ENCODE measurements at places on chromosomes 5 and 9.

- no peak for DNase-seq
These were observed 89.3 kb downstream of the COL5A1 start for GRCh38 chr9:134730761-134731496.

DNA sequence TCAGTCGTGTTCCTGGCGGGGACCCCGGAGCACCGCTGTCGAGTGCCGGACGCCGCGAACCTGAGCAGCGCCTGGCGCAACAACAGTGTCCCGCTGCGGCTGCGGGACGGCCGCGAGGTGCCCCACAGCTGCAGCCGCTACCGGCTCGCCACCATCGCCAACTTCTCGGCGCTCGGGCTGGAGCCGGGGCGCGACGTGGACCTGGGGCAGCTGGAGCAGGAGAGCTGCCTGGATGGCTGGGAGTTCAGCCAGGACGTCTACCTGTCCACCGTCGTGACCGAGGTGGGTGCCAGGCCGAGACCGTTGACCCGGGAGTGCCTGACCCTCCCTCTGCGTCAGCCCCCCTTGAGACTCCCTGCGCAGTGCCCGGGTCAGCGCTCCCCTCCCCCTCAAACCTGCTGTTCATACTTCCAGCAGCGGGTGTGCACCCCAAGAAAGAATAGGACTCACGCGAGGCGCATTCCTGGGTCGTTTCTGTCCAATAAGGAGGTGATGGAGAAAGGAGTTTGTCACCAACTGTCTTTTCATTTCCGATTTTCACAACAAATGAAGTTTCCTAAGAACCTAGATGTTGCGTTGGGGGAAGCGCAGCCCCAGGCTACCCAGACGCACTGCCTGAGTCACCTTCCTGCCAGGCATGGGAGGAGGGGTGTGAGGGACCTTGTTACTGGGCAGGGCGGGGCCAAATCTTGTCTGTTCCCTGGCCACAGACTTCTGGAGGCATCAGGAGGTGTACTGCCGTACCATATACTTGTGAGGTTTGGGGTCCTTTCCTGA lies 722 bp downstream of the SLC22A4 start:
- no peak for DNase-seq

DNA sequence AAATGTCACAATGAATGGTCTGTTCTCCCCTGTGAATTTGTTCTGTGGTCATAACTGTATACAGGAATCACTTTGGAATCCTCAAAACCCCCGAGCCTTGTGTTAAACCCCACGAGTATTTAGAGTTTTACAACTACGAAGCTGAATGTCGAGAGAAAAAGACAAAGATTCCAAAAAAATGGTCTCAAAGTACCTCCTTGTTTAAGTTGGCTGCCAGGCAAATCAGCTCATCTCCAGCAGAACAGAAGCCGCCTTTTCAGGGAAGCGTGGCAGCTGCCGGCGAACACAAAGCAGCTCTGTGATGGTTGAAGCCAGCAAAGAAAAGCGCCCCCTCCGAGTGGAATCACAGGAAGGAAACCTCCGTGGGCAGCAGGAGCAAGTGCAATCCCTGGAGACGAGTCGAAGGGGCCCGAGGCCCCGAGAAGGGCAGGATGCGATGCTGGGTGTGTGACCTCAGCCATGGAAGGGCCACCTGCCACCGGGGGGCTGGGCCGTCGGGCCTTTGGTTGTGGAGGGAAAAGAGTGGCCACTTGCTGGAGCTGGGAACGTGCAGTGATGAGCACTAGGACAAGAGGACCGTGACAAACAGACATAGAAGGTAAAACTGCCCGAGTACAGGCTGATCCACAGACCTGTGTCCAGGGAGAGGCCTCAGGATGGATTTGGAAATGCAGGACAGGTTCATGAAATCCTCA lies 706.4 kb downstream of the SEMA5A start:
- DNase-seq: no peak

DNA sequence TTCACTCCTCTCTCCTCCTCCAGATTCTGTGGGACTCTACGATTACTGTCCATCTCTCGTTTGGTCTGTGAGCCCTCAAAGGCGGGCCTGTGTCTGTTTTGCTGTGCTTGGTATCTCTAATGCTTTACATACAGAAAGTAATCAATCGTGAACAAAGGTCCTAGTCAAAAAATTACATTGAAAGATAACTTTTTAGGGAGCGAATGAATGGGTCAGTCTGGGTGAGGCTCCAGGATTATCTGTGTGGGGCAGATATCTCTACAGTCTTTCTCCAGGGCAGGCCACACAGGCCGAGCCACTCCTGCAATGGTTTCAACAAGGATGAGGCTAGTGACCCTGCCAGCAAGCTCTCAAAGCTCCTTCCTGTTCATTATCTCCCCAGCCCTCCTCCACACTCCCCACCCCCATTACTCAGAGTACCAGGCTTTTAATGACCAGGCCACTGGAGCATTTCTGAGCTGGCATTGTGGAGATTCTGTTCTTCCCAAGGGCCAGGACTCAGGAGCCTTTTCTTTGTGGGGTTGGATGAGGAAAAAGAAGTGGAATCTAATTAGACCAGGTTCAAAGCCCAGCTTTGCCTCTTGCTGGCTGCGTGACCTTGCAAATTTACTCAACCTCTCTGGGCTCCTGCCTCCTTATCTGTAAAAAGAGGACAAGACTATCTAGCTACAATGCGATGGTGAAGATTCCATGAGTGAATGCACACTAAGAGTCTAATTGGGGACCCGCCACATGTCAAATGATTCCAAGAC lies 10.2 kb downstream of the CORO2A start:
- no peak for DNase-seq

DNA sequence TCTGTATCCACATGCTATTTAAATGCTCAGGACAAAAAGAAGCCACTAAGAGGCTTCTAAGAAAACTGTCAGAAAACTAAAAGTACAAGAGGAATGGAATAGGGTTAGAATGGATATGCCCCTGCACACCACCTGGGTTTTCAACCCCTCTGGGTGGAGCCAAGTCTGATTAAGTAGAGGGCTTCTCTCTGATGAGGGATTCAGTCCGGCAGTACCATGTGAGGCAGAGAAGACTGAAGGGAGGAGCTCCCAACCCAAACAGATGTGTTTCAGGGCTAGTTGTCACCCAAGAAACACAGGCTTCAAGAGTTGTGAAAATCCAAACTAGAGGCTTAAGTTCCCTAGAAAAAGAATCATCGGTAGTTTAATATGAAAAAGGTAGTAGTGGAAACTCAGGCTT lies 12.5 kb downstream of the NREP start:
- no peak for DNase-seq

- no peak for DNase-seq
These were observed 256.7 kb downstream of the IRX1 start for GRCh38 chr5:3852161-3852916.

- DNase-seq: no peak
These were observed 113.4 kb upstream of the GRHPR start for GRCh38 chr9:37309136-37309535.

- no peak for DNase-seq
These were observed 15.7 kb downstream of the IRGM start for GRCh38 chr5:150862070-150862469.

GRCh38 chr9:37046683-37047082 lies 12.6 kb upstream of the PAX5 start:
- DNase-seq: no peak

- no peak for DNase-seq
These were observed 55.5 kb upstream of the FUBP3 start for GRCh38 chr9:130523921-130524320.

DNA sequence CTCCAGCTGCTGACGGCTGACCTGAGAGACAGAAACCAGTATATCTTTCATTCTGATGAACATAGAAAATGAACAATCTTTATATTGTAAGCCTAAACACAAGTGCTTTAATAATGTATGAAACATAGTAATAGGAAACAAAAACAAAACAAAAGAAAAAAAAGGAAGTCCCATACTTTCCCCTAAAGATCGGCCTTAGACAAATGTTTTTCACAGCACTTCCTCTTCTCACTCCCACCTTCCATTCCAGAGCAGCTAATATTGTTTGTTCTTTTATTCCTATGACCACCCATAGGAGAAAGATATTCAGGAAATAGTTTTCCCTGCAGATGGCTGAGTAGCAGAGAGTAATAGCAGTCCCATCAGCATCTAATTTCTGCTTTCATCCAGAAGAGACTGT lies 194.4 kb upstream of the SLC27A6 start:
- DNase-seq: no peak

GRCh38 chr5:54362434-54362833 lies 52.1 kb upstream of the ARL15 start:
- DNase-seq: no peak

DNA sequence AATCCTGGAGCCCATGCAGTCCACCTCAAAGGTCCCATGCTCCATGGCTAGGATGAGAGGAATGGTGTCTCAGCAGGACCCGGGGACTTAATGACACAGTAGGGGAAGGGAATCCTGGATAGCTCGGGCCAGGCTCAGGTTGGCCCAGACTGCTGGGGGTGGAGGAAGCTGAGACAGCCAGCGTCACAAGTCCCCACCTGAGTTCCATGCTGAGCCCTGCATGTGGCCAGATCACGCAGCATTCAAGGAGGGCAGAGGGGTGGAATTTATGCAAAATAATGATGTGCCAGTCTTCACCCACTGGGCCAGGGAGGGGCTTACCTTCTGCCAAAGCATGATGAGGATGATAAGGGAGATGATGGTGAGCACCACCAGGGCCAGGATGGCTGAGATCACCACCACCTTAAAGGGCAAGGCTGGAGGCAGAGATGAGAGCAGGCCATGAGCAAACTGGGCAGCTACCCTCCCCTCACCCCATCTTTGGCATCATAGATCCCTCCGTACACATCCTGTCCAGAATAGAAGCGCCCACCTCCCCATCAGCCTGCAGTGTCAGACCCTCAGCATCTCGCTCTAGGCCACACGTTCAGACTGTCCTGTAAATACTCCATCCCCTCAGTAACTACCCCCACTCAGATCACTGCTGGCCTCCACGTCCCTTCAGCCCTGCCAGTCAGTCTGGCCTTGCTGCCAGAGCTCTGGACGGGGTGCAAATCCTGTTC lies 29.3 kb downstream of the PDGFRB start:
- DNase-seq: no peak

GRCh38 chr9:34644766-34645314 lies 1.6 kb upstream of the GALT start:
- DNase-seq: no peak

DNA sequence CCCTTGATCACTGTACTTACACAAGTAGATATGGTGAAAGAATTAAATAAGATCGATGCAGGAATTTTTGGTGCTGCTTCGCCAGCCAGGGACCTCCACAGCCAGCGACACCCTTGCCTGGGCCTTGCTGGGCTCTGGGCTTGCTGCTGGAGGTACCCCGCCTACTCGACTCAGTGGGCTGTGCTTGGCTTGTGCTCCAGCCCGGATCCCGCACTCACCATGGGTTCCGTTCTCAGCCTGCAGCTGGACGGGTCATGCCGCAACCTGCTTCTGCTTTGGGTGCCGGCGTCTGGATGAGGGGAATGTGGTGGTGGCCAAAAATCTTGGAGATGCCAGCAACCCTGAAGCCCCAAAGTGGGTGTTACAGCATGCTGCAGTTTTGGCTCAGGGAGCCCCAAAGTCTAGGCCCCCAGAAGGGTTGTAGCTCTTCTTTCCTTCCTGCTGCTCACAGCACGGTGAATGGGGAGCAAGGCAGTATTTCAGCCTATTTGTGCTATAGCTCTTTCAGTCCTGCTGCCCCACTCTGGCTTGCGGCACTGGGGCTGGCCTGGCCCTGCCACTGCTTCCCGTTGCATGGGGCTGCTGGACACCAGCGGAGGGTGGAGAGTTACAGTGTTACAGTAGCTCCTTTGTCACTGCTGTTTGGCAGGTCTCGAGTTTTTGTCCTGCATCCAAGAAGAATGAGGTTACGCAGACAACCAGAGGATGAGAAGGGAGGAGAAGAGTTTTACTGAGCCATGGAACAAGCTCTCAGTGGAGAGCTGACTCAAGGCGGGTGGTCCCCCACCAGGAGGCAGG lies 48.0 kb downstream of the TARS1 start:
- DNase-seq: no peak

GRCh38 chr5:31990701-31991110 lies 183.4 kb downstream of the GOLPH3 start:
- DNase-seq: no peak

- no peak for DNase-seq
These were observed 67.7 kb downstream of the ABCA1 start for GRCh38 chr9:104860263-104860662.
